NCI-H460 (cell line): ENCODE measurements at places on chromosomes 3 and 15.

GRCh38 chr15:59997070-59997701, 6.9 kb upstream of the FOXB1 start:
- no peak for DNase-seq

- no peak for DNase-seq
These were observed 113.5 kb downstream of the CNTN4 start for GRCh38 chr3:2212206-2212605.

DNA sequence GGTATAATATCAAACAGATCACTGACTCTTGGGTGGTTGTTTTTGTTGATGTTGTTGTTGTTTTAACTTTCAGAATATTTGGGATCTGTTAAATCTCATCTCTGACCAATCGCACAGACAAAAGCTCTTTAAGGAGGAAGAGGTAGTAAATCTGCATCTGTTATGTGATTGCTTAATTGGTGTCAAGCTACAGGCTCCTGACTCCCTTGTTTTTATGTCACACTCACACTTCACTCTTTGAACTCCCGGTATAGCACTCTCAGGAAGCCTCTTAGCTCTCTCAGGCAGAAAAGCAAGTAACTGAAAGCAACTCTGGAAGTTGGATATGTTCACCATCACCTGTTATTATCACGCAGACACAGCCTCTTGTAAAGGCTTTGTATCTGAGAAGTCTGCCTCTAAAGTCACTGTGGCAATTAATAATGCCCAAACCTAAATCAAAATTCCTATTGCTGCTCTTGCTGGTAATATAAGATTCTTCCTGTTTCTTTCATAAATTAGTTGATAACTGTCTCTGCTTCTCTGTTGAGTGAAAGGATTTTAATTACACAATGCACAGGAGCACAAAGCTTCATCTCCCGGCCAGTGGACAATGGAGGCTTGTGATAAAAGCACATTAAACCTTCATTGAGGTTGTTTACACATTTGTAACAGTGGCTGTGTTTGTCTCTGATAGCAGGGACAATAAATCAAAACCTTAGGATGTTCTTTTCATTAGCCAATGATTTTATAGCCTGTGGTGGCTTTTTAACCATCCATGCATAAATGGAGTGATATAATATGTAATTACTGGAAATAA, 576.7 kb downstream of the MFSD1 start:
- no peak for DNase-seq

DNA sequence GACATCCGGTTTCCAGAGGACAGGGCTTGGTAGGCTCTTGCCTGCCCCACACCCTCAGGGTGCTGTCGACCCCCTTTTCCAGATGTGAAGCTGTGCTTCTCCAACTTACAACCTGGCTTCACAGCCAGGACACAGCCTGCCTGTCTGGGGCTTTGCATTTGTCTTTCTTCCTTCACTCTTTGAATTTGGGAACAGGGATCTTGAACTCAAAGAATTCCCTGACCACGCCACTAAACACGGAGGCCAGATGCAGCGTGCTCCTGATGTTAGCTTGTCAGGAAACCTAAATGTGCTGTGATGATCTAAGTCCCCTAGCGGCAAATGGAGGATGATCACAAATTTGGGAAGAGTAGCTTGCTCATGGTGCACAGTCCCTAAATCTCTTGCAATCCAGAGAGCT, 244.8 kb upstream of the RGMA start:
- no peak for DNase-seq

GRCh38 chr3:155608228-155608920, 136.5 kb downstream of the PLCH1 start:
- DNase-seq: no peak

GRCh38 chr3:53084310-53085001, 38.6 kb upstream of the SFMBT1 start:
- DNase-seq: no peak

DNA sequence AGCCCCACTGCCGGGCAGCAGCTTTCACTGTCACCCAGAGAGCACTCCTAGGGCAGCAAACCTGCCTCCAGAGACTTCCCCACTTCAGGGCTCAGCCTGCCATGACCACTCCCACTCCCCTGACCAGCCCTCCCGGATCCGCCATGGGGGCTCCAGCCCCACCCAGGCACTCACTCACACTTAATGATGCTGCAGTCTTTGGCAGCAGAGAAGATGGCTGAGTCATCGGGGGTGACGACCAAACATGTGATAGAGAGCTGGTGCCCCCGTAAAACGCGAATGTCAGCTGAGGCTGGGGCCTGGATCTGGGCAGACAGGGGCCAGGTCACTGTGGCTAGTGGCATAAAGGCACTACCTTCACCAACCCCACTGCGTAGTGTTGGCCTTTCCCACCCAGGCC, 4.7 kb downstream of the RRP9 start:
- DNase-seq: no peak

DNA sequence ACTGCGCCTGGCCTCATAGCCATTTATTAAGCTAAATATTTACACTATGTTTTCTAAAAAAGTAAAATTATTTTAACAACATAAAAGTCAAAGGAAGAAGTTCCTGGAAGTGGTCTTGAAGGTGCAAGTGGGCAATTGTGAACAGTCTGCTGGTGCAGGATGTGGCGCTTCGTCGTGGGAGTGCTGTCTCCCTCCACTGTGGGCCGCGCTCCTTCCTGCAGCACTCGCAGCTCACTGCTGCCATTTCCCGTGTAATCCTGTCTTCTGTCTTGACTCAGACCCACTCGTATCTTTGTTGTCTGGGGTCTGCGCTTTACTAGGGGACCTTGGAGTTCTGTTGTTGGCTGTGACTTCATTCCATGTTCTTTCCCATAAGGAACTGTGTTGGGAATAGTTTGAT, 56.3 kb downstream of the APBA2 start:
- DNase-seq: no peak

- no peak for DNase-seq
These were observed 579.9 kb upstream of the ZNF717 start for GRCh38 chr3:76365275-76365674.

- DNase-seq: no peak
These were observed 69.6 kb downstream of the RYR3 start for GRCh38 chr15:33380406-33380805.

DNA sequence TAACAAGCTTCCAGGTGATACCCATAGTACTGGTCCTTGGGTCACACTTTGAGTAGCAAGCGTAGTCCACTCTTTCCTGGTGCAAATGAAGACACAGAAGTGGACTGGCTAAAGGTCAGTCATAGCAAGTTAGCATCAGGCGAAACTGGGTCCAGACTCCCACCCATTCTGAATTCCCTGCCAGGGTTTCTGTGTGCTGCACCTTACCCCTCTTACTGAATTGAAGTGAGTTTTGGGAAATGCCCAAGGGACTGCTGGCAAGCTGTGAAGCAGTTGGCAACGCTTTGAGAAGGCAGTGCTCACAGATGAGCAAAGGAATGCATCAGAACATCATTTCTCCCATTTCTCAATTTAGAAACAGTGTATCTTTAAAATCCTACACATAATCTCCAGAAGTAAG, 1.8 kb upstream of the LSG1 start:
- no peak for DNase-seq

DNA sequence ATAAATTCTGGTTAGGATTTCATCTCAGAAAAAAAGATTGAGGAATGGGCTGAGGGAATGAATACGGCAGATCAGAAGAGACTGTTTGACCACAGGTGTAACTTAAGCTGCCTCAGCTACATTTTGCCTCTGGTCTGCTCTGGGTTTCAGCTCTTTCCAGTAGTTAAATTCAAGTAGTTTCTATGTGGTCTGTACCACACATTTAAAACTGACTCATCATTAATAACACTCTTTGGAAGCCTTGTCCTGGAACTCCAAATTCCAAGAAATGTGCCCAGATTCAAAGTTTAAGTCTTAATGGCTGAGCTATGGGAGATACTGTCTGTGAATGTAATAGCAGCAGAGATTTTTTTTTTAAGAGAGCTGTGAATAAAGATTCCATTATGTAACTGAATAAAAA, 133.1 kb upstream of the IGSF10 start:
- DNase-seq: no peak

GRCh38 chr3:147941969-147942368, 532.8 kb downstream of the ZIC1 start:
- DNase-seq: no peak

GRCh38 chr3:133393691-133394474, 6.0 kb upstream of the BFSP2 start:
- DNase-seq: no peak

GRCh38 chr3:34882764-34883163, 756.6 kb upstream of the ARPP21 start:
- no peak for DNase-seq

DNA sequence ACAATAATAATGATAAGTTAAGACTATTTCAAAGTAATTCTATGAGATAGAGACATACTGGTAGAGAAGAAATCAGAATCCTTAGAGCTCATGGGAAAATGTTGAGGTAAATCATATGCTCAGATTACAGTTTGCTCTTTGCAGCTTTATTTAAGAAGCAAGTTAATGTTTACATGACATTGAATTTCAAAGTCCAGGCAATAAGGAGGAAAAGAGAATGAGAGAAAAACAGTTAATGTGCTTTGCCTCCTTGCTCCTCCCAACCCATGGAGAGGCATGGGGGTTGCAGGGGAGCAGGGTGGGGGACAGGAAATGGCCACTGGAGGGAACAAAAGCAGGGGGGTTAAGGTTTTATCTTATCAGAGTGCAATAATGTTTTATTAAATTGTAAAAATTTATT, 42.2 kb upstream of the ZBTB38 start:
- no peak for DNase-seq

GRCh38 chr15:69830876-69831275, 266.8 kb downstream of the TLE3 start:
- DNase-seq: no peak

- no peak for DNase-seq
These were observed 337.2 kb upstream of the RARB start for GRCh38 chr3:25090698-25091453.

DNA sequence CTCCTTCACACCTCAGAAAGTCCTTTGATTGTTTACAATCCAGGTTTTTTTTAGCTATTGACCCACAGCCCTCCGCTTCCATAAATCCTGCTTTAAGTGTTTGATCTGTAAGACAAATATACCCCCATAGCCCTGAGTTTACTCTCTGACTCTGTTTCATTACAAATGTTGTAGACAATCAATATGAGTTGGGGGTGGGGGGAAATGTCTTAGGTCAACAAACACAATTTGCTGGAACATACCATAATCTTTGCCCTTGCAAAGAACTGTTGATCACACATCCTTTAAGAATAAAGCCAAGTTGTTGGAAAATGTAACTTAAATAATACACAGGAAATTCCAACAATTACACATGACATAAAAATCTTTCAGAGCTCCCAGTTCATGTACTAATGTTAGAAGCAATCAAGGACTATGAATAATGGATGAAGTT, 301.8 kb upstream of the SEMA6D start:
- DNase-seq: no peak

DNA sequence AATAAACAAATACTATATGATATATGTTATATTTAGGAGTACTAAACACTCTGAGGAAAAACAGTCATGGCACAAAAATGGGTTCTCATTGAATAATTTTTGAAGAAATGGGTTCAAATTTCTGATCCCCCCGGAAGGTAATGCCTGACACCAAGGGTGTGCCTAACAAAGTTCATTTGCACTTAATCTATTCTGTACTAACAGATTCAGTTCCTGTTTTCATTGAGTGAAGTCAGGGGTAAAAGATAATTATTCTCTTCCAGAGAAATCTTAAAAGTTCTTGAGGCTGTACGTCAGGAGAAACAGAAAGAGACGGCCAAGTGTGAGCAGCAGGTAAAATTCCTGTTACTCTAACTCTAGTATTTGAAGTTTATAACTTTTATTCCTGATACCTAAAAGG, 34.5 kb upstream of the TMEM42 start:
- DNase-seq: no peak

GRCh38 chr3:4546346-4547178, 53.4 kb downstream of the ITPR1 start:
- DNase-seq: no peak

- no peak for DNase-seq
These were observed 405.5 kb upstream of the CNTN4 start for GRCh38 chr3:1693145-1693544.

DNA sequence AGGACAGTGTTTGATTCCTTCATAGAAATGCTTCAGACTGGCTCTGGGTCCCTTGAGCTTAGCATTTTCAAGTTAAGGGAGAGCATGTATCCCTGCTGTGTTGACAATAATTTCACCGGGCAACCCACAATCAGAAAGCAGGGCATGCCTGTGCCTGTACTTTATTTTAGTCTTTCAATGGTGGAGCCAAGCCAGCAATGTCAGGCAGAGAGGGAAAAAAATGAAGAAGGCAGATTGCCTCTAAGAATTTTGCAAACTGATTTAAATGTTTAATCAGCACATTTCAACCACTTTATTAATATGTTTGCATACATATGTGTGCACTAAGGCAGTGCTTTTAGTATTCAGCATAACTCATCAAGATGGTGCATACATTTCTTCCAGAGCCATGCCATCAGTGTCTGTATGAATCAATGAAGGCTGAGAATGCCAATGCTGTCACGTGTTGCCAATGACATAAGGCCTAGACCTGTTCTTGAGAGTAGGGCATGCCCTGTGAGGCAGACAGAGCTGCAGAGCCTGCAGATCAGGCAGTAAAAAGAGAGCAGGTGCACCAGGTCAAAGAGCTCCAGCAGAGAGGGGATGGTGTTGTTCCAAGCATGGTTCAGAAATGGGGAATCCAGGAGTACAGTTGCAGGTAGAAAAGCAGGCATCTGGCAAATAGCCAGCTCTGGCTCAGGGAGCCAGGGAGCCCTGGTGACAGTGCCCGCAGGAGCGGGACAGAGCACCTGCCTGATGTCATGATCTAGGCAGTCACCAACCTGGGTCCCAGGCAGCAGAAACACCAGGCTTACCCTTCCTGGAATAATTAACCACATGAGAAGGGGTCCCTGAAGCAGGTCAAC, 508.5 kb downstream of the GABRG3 start:
- DNase-seq: no peak

- no peak for DNase-seq
These were observed 155.6 kb downstream of the STXBP5L start for GRCh38 chr3:121063628-121064027.

DNA sequence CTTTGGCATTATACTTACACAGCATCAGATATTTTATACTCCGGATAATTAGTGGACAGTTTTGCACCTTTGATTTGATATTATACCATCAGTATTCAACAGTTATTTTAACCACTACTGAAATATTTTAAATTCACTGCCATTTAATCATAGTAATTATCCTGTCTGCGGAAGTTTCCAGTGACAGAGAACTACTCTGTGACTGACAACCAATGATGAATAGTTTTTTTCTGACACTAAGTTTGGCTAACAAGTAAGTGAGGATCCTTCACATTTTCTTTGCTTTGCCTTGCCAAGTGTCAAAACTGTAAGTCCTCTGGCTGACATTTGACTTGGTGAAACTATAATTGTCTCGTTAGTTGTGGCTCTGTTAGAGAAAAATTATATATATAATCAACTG, 30.5 kb upstream of the GOLGA8B start:
- DNase-seq: no peak

- no peak for DNase-seq
These were observed 1042.7 kb downstream of the PLOD2 start for GRCh38 chr3:145118303-145118702.

DNA sequence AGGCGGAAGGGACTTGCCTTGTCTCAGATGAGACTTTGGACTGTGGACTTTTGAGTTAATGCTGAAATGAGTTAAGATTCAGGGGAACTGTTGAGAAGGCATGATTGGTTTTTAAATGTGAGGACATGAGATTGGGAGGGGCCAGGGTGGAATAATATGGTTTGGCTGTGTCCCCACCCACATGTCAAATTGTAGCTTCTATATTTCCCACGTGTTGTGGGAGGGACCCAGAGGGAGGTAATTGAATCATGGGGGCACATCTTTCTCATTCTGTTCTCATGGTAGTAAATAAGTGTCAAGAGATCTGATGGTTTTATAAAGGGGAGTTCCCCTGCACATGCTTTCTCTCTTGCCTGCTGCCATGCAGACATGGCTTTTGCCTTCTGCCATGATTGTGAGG, 89.2 kb downstream of the CGGBP1 start:
- no peak for DNase-seq
